ENCODE measurements at places on chromosomes 5 and 9. TPM values are rescaled to one million over a fixed set of nuclear protein-coding genes. Genes with fewer than 3 reads are reported as not detected.

DNA sequence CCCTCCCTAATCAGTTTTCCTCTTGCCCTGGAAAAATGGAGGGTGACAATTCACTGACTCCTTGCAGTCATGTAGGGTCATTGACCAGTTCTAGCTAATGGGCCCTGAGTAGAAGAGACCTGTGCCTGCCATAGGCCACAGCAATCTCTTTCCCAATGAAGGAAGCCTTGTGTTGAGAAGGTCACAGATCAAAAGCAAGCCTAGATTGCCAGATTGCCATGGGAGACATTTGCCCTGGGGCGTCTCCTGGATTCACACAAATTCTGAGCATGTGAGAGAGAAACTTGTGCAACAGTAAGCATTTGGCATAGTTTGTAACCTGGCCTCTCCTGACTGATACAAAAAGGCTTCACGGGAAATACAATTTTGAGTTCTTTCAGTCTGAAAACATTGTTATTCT lies 148.0 kb downstream of the NUDT12 start:
- no peak for DNase-seq

GRCh38 chr9:109331353-109331752 lies 10.5 kb upstream of the EPB41L4B start:
- no peak for DNase-seq

DNA sequence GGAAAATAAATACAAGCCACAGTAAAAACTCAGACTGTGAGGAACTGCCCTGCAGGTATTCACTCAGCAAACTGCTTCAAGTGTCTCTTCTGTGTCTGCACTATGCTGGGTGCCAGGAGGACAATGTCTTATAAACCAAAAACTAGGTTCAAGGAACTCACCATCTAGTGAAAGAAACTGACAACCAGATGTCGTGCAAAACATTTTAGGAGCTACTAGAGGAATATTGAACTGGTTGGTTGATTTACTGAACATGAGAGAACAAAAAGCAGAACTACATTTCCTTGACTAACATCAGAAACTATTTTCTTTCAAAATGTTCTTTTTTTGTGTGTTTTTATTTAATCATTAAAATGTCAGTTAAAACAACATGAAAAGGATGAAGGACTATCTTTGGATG lies 35.2 kb downstream of the ZNF366 start:
- DNase-seq: no peak

Gene CCNJL
- total RNA-seq: 2.9 TPM

GRCh38 chr5:75616971-75617621 lies 5.8 kb downstream of the ANKDD1B start:
- DNase-seq: no peak

Gene FOXD1
- 26.8 TPM for total RNA-seq
